ENCODE measurements at places on chromosomes 6 and 20.

DNA sequence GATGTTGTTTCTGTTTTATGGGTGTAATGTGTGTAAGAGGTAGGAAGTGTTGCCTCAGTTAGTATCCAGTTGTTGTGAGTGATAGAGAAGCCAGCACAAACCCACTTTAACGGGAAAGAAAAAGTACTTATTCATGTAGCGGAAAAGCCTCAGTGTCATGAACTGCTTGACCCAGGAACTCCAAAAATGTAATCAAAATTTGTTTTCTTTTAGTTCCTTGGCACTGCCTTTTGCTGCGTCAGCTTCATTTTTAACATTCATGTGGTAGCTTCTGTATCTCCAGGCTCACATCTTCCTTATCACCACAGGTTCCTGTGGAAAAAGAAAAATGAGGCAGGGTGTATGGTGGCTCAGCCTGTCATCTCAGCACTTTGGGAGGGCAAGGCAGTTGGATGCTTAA, 46.4 kb upstream of the CCDC28A start:
- DNase-seq = no peak

- DNase-seq = no peak
Measured at GRCh38 chr6:50610562-50610961, 102.8 kb upstream of the TFAP2D start.

- no peak for DNase-seq
Measured at GRCh38 chr6:169388395-169389166, 134.9 kb upstream of the THBS2 start.

DNA sequence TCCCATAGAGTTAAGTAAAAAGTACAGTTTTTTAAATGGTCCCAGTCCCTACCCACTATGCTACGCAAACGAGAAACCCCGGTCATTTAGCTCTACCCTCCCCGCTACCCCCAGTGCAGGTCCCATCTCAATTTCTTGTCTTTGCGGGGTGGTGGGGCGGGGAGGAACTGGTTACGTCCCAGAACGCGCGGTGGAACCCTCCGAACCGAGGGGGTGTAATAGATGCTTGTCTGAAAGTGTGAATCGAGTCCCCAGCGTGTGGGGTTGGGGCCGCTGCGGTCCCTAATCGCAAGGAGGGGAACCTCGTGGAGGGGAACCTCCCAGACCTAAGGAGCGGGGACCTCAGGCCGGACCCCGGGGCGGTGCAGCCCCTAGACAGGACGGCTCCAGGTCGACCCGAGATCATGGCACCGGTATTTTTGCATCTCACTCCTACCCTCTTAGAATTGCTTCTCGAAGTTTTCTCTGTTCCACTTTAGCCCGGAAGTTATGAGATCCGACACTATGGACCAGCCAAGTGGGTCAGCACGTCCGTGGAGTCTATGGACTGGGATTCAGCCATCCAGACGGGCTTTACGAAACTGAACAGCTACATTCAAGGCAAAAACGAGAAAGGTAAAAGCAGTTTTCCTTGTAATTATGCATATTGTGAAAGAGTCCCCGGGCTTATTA, 779 bp downstream of the HEBP2 start:
- no peak for DNase-seq

GRCh38 chr20:54938707-54939106, 463.3 kb downstream of the DOK5 start:
- no peak for DNase-seq

- no peak for DNase-seq
Measured at GRCh38 chr20:37042986-37043972, 52.5 kb downstream of the RBL1 start.

DNA sequence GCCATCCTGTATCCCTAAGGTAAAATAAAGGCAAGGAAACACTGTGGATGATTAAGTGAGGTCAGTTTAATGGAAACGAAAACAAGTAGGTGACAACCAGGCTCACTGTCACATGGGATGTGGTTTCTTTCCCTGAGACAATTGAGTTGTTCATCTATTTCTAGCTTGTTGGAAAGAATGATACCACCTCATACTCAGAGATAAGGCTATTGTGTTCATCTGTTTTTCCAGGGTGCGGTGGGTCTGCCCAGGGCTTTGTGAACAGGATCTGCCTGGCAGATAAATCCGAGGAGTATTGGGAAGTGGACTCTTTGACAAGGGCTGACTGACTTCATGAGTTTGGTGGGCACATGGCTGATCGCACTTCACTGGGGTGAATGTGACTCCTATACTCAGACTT, 80.8 kb upstream of the TIAM2 start:
- no peak for DNase-seq

GRCh38 chr6:39279539-39279938, 34.7 kb downstream of the KCNK17 start:
- no peak for DNase-seq

- DNase-seq = no peak
Measured at GRCh38 chr20:58538752-58539151, 23.6 kb upstream of the APCDD1L start.

DNA sequence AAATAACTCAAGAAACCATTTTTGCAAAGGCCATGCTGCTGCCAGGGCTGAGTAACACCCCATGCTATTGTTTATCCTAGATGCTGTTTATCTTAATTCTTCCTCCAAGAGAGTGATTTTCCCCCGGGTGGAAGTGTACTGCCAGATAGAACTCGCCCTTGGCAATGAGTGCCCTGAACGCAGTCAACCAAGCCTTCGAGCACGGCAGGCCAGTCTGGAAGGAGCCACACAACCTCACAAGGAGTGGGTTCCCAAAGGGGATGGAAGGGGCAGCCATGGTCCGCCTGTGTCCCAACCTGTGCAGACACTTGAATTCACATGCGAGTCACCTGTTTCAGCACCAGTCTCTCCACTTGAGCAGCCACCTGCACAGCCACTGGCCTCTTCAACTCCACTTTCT, 31.9 kb downstream of the PNPLA1 start:
- DNase-seq = no peak

- DNase-seq = no peak
Measured at GRCh38 chr6:99689916-99690685, 83.5 kb downstream of the PRDM13 start.

DNA sequence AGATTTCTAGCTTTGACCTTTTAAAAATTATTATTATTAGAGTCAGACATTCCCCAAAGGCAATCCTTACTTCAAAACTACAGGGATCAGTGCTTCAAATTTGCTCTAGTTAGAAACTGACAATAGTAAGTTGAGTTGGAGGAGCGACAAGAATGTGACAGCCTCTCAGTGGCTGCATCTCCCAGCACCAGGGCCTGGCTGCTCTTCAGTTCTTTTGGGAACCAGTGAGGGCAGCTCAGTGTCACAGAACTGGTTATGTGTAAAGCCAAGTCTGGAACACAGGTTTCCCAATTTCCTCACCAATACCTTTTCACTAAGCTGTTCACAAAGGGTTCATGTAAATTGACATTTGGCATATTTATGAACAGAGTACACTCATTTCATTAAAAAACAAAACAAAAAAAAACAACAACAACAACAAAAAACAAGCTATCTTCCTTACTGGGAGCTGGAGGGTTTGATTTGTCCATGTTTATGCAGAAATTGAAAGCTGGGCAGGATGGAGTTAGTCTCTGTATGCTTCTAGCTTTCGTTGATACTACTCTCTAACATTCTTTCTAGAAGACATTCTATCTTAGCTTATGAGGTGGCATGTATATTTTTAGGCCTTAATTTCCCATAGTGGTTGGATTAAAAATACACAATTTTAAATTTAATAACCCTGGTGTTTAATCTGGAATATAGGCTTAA, 95.0 kb downstream of the SAMD5 start:
- no peak for DNase-seq
